ENCODE measurements at places on chromosomes 16 and 17.

DNA sequence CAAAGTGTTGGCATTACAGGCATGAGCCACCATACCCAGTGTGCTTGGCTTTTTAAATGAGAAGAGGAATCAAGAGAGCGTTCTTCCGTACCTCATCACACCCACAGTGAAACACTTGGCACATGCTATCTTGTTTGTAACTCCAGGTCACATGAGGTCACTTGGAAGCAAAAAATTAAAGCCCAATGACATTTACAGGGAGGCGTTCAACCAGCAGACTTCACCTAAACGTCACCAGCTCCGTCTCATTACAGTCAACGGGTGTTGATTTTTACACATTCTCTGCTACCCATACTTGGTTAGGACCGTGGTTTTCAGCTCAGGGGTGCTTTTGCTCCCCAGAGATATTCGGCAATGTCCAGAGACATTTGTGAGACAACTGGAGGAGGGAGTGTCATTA is 127.0 kb downstream of the XYLT1 start:
- DNase-seq: no peak

DNA sequence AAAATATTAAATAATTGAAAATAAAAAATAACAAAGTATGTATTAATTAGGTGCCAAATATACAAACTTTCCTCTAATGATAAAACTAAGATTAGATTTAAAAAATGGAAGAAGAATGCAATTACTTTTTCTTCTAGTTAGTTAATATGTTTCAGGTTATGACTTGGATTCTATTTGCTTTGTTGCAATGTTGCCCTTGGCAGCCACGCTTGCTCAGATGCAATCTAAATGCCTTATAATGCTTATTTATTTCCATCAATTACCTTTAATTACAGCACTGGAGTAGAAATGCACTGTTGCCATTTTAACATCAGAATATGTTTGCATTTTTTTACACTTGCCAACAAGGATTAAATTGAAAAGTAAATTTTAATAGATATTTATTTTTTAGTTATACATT is 263.9 kb downstream of the CNTNAP4 start:
- no peak for DNase-seq

DNA sequence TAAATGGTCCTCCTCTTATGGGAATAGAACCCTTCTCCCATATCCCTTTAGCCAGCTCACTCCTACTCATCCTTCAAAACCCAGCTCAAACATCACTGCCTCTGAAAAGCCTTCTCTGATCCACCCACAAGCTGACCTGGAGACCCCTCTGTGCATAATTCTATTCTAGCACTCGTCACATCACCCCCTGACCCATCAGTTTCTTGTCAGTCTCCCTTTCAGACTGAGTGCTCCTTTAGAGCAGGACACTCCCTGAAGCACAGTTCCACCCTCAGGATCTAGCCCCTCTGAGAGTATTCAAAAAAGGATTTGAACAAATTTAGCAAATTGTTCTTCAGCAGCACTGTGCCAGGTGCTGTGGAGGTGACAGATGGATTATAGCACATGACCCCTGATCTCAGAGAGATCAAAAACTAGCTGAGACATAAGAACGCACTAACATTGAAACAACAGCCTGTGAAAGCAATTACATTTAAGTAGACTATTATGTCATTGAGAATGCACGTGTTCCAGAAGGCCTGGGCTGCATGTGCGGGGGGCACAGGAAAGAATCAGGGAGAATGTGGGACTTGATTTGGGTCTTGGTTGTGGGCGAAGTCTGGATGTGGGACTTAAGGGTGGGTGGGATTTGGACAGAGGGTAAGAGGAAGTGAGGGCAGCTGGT is 43.5 kb downstream of the MRPS23 start:
- DNase-seq: no peak

GRCh38 chr16:51916814-51917213 is 630.1 kb downstream of the TOX3 start:
- no peak for DNase-seq

GRCh38 chr16:81601008-81601428 is 156.4 kb downstream of the CMIP start:
- no peak for DNase-seq

DNA sequence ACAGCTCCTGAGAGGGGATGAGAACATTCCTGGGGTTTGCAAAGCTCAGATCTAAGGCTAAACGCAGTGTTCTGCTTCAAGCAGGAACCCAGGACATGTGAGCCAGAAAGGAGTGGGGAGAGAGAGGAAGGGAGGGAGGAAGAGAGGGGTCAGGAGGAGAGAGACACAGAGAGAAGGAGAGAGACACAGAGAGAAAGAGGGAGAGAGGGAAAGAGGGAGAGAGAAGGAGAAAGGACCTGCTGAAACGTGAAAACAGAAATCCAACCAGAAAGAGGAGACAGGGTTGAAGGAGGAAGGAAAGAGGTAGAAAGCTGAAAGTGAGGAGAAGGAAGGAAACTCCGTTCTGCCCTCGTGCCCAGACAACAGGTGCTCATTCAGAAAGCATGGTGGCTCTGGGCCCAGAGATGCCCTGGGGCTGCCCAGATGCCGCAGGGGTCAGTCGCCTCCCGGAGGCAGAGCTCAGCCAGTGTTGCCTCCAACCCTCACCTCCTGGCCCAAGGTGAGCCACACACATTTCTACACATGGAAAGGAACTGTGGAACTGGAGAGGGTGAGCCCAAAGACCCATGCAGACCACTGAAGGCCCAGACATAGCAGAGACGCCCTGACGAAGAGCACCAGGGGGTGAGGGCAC is 49.0 kb upstream of the ENPP7 start:
- DNase-seq: no peak

GRCh38 chr17:69060822-69061221 is at the start of gene ABCA9:
TSS of gene ABCA9 (minus strand) at chr17:69060927. CDS start at chr17:69051126, 9,801 bp downstream.
- DNase-seq: no peak

GRCh38 chr16:35532576-35532975 is 2073.2 kb downstream of the TP53TG3F start:
- DNase-seq: no peak

DNA sequence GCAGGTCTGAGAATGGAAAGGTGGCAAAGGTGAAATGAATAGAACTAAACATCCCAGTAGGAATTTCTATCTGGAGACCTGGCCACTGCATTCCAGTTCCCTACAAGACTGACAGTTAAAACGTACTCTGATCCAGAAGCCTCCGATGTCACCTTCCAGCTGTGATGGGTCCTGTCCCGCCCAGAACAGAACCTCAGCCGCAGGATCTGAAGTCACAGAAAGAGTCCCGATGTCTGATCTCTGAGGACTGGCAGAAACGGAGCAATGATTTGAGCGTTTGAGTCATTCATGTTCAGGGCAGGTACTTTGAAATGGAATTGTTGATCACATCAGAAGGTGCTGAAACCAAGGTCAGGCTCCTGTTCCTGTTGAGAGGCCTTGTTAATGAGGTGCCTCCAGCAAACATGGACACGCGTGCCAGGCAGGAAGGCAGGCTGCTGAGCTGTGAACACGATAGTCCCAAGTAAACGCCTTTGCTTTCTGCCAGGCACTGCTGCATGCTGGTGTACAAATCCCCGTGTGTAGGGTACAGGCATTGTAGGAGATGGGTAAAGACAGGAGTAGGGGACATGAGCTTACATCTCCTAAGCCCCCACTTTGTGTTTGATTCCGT is 61.4 kb downstream of the VAT1L start:
- no peak for DNase-seq

DNA sequence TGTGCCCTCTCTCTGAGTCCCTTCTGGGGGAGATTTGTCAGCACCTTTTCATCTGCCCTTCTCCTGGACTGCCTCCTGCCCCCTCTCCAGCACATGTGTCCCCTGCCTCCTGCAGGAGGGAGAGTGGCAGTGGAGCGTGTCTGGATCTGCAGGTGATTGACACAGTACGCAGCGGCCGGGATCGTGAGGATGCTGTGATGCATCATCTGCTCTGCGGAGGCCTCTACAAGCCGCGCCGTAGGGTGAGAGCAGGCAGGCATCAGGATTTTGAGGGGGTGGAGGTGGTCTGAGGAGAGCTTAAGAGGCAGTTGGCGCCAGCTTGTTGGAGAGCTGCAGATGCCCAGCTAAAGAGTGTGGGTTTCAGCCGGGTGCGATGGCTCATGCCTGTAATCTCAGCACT is 10.9 kb downstream of the SLC9A5 start:
- no peak for DNase-seq
